ENCODE measurements at places on chromosomes 11 and 22. TPM values are rescaled to one million over a fixed set of nuclear protein-coding genes. Genes with fewer than 3 reads are reported as not detected.

GRCh38 chr11:93756748-93757147, 15.3 kb downstream of the C11orf54 start:
- no peaks in the 10 kb centered on the region for H3K27me3 ChIP-seq
- H3K36me3 ChIP-seq, result no peaks in the 10 kb centered on the region
- H3K27ac ChIP-seq, result no peak overlapping the region
- no peak overlapping the region for H3K4me3 ChIP-seq
- H3K4me1 ChIP-seq, result no peaks in the 10 kb centered on the region

DNA sequence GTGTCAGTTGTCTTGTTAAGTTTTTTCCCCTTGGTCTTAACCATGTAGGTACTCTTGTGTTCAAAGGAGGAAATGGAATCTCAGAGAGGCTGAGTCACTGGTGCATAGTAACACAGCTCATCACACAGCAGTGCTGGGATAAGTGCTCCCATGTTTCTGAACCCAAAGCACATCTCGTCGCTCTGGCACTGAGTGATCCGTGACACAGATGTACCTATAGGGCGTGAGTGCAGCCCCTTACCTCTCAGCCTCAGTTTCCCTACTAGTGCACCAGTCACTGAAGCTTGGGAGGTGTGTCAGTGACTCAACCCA, 234.0 kb downstream of the ST3GAL4 start:
- DNase-seq, result no peak
- peaks cover 4% of the 10 kb centered on the region for H3K4me1 ChIP-seq
- H3K4me3 ChIP-seq, result no peak overlapping the region
- H3K27me3 ChIP-seq, result no peaks in the 10 kb centered on the region
- no peak overlapping the region for H3K27ac ChIP-seq

DNA sequence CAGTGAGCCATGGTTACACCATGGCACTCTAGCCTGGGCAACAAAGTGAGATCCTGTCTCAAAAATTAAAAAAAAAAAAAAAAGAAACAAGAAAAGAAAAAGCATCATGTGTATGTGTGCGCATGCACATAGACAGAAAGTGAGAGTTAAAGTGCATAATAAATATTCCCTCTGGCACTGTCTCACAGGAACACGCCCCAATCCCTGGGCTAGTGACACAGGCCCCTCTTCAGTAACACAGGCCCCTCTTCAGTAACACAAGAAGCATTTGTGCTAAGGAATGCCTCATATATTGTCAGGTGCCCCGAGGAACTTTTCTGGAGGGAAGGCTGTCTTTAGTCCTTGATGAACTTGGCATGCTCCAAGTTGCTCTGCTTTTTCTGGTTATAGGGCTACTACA, 57.5 kb downstream of the RPL27A start:
- H3K4me1 ChIP-seq, result peaks cover 18% of the 10 kb centered on the region
- no peaks in the 10 kb centered on the region for H3K36me3 ChIP-seq
- no peak for DNase-seq
- H3K4me3 ChIP-seq, result no peak overlapping the region
- no peak overlapping the region for H3K27ac ChIP-seq

DNA sequence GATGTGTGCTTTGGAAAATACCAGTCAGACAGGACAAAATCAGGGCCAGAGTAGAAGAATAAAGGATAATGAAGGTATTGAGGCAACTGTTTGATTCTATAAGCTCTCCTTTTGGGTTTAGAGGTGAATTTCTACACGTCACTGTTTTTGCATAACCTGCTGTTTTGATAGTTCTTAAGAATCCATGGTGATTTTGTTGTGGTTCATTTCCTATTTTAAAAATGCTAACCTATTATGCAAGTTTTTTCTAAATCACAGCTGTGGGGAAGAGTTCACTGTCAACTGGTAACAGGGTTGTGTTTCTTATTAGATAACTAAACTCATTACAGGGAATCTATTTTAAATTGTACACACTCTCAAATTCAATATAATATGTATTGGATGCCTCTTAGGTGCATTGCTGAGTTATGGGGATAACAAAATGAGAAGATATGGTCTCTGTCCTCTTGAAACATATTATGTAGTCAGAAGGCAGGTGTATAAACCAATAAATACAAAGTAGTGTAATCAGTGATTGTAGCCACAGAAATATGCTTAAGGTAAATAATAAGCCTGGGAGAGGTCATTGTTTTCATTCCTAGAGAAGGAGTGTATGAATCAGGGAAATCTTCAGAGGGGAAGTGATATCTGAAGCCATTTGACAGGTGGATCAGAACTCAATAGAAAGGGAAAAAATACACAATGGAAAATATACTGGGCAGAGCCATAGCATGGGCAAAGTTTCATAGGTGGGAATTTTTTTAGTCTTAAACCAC, 192.5 kb downstream of the FAT3 start:
- no peaks in the 10 kb centered on the region for H3K4me1 ChIP-seq
- no peak for DNase-seq
- H3K27ac ChIP-seq, result no peak overlapping the region

Gene C11orf16
- total RNA-seq, result 1.7 TPM

- no peaks in the 10 kb centered on the region for H3K27me3 ChIP-seq
- no peak overlapping the region for H3K4me3 ChIP-seq
- DNase-seq, result no peak
- H3K27ac ChIP-seq, result no peak overlapping the region
- no peaks in the 10 kb centered on the region for H3K36me3 ChIP-seq
- no peaks in the 10 kb centered on the region for H3K4me1 ChIP-seq
These were observed 9.0 kb downstream of the KCNQ1OT1 start for GRCh38 chr11:2690596-2691354.

Gene DEFB131B
- total RNA-seq, result not detected

Gene FOLR1
- total RNA-seq, result not detected

DNA sequence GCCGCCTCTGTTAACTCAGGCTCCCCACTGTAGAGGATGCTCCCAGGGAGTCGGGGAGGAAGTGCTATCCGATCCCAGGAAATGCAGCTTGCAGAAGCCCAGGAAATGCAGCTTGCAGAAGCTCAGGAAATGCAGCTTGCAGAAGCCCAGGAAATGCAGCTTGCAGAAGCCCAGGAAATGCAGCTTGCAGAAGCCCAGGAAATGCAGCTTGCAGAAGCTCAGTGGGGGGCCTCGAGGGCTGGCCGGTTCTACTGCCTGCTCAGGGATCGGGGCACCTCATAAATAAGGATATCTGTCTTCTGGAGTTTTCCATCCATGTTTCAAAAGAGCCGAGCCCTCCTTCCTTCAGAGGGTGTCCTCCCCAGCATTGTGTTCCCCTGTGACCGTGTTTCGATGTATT, 25.1 kb upstream of the SMIM38 start:
- peak overlapping the region; percentile 26 for H3K27ac ChIP-seq
- no peak overlapping the region for H3K4me3 ChIP-seq
- no peak for DNase-seq
- no peaks in the 10 kb centered on the region for H3K36me3 ChIP-seq
- no peaks in the 10 kb centered on the region for H3K27me3 ChIP-seq

DNA sequence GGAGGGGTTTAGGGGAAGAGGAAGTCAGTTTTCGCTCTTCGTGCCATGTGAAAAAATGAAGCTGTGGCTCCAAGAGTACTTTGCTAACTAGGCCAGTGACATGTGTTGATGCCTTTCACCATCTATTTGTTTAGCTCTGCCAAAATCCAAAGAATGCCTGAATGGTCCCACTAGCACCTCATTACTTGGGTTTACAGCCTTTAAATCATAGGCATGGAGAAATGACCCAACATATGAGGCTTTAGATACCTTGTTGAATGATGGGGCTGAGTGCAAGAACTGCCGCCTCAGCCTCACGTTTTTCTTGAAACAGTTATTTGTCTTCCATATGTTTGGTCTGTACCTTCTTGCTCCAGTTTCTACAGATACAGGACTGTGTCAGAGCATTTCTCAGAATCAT, 8.3 kb downstream of the RBM4 start:
- no peak overlapping the region for H3K4me3 ChIP-seq
- H3K36me3 ChIP-seq, result no peaks in the 10 kb centered on the region
- H3K27me3 ChIP-seq, result no peaks in the 10 kb centered on the region
- DNase-seq, result no peak
- no peak overlapping the region for H3K27ac ChIP-seq
- H3K4me1 ChIP-seq, result peaks cover 39% of the 10 kb centered on the region

DNA sequence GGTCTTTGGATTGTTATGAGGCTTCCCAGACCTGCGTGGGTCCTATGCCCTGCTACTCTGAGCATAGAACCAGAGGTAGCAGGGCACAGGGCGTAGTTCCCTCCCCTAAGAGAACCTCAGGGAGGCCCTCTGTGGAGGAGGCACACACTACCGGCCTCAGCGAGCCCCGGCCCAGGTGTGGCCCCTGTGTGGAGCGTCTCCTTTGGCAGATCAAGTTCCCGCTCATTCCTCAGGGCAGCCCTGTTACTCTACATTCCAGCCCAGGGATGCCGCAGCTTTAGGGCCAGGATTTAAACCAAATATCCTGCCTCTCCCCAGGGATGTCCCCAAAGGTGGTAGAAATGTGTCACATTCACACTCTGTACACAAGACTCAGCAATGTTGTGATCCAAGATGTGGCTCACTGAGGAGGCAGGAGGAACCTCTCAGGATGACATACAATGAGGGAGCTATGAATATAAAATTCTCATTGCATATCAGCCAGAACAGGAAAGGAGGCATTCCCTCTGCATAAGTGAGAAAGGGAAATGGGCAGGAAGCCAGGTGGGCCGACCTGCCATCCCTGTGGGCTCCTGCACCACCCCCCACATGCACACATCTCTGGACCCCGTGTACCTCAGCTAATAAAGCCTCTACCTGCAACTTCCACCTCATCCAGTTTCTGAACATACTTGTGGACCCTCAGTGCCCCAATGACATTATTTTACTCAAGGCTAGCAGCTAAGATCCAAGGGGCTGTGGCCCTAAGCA, 131.9 kb upstream of the TEAD1 start:
- H3K36me3 ChIP-seq, result no peaks in the 10 kb centered on the region
- peaks cover 10% of the 10 kb centered on the region for H3K4me1 ChIP-seq
- DNase-seq, result no peak
- no peak overlapping the region for H3K27ac ChIP-seq

Gene KCNQ1
- total RNA-seq, result 24.2 TPM

DNA sequence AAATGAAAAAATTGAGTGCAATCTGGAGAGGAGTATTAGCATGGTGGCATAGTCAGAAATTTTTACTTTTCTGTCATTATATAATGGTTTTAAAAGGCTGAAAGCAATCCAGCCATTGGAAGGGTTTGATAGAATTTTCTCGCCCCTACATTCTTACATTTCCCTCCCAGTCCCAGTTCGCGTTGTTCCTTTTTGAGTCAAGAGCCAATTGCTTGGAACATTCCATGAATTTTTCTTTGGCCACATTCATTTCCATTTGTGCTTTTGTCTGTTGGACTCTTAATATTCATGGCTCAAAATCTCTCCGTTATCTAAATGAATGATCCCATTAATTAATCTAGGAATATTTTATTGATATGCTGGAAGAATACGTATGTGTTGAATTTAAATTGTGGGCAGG, 66.0 kb downstream of the GRK3 start:
- H3K36me3 ChIP-seq, result no peaks in the 10 kb centered on the region
- peak; percentile 20 for DNase-seq
- no peaks in the 10 kb centered on the region for H3K27me3 ChIP-seq
- H3K4me1 ChIP-seq, result peaks cover 9% of the 10 kb centered on the region
